ENCODE measurements at places on chromosomes 6 and 20.
A peak's percentile ranks its signal among the peaks of the same experiment; 100 is the strongest.

DNA sequence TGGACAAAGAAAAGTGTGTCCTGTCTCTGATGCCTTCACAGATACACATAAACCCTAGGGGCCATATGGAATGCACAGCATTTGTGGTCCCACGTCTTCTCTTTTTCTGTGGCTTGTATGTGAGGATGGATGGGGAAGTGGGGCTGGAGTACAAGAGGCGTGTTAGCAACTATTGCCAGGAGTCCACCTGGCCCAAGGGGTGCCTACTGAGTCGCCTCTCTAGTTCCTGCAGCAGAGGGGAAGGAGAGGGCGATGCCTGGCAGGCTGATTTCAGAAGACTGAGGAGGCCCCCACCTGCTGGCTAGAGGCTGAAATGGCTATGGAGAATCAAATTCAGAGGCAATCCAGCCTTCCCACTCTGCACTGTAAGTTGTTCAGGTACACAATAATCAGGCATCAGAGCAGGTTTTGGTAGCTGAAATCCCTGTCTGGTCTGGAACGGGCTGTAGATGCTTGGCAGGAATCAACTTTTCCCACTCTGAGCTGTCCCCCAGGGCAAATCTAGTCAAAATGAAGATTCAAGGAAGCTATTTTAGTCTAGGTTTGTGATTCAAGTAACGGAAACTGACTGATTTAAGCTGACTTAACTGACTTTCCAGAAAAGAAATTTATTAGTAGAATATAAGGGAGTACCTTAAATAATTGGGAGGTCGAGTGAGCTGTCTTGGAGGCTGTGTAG is 14.9 kb upstream of the PPARD start:
- DNase-seq: peak; percentile 72

- DNase-seq: peak; percentile 39
Observed at GRCh38 chr20:52783769-52784168, 188.4 kb upstream of the TSHZ2 start.

- DNase-seq: no peak
Observed at GRCh38 chr6:124131259-124131658, 327.6 kb downstream of the NKAIN2 start.

GRCh38 chr6:80142586-80142985 is 36.1 kb downstream of the BCKDHB start:
- DNase-seq: no peak

- DNase-seq: no peak
Observed at GRCh38 chr20:5261763-5262162, 55.0 kb downstream of the PROKR2 start.

DNA sequence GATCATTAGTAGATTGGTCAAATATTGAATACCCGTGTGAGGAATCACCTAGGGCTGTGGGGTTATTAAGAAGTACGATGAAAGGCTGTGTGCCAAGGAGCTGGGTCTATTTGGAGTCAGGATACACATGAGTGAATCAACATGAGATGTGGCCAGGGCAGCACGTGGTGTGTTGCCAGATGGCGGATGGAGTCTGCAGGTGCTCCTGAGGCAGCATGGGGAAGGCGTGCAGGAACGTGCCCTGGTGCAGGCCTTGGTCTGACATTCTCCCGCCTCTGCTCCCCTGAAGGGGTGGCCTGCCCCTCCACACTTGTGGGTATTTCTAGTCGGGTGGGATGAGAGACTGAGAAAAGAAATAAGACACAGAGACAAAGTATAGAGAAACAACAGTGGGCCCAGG is 39.0 kb upstream of the SLC22A1 start:
- DNase-seq: no peak

GRCh38 chr6:47118611-47119010 is 76.5 kb upstream of the ADGRF1 start:
- no peak for DNase-seq

DNA sequence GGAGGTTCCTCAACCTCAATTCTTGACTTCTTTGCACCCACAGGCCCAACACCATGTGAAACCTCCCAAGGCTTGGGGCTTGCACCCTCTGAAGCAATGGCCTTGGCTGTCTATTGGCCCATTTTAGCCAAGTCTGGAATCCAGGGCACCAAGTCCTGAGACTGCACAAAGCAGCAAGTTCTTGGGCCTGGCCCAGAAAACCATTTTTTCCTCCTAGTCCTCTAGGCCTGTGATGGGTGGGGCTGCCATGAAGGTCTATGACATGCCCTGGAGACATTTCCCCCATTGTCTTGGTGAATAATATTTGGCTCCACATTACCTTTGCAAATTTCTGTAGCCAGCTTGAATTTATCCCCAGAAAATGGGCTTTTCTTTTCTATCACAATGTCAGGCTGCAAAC is 849.6 kb upstream of the MANEA start:
- no peak for DNase-seq

GRCh38 chr6:44388887-44389286 is 1.4 kb downstream of the CDC5L start:
- DNase-seq: no peak

DNA sequence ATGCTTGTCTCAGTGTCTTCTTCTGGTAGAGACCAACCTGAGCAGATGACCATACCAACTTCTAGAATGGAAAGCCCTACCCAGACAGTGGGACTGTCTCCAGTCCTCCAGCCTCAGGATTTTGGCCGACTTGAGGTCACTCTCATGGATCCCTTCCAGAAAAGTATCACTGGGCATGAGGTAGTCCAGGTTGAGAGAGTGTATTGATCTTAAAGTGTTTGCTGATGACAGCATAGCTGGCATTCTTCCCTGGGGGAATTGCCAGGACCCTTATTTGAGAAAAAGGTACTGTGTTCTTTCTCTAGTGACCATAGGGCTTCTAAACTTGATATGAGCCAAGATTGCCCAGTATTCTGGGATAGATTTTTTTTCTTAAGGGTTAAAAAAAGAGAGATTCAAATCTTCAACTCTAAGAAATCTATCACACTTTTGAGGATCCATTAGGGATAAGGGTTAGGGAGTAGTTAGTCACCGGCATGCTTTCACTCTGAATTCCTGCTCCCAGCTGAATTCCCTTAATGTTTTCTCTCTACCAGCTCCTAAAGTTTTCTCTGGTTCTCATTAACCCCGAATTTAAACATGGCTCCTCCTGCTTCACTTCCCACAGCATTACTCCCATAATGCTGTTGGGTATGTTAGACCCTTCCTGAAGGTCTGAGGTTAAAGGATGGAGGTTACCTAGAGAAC is 73.6 kb upstream of the FLRT3 start:
- no peak for DNase-seq

DNA sequence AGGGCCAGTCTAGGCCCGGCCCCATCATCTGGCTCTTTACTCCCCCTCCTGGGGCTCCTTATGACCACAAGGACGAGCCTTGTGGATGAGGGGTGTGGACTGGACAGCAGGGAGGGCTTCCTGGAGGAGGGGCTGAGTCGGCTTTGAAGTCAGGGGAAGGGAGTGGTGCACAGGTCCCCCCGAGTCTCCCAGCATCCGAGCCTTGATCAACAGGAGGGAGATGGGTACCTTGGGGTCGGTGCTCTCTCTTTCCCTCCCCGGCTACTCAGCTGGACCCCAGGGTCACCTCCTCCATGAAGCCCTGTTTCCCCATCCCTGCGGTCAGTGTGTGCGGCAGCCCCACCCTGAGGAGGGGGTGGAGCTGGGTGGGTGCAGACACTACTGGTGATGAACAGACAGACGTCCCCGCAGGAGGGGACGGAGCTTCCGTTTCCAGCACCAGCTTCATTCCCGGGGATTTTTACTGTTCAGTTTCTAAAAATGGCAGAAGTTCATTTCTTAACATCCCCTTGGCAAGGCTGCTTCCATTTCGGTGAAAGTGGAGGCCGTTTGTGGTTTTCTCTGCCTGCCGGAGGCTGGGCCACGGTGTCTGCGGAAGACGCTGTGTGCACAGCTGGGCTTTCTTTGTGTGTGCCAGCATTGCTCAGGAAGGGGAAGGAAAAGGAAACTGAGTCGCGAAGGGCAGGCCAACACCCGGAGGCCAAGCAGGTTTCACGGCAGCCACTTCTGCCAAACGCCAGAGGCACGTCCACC is 19.6 kb downstream of the NTSR1 start:
- DNase-seq: no peak

- no peak for DNase-seq
Observed at GRCh38 chr6:161674930-161675682, 401.2 kb upstream of the AGPAT4 start.

GRCh38 chr20:63208346-63208909 is 7.5 kb downstream of the YTHDF1 start:
- no peak for DNase-seq

DNA sequence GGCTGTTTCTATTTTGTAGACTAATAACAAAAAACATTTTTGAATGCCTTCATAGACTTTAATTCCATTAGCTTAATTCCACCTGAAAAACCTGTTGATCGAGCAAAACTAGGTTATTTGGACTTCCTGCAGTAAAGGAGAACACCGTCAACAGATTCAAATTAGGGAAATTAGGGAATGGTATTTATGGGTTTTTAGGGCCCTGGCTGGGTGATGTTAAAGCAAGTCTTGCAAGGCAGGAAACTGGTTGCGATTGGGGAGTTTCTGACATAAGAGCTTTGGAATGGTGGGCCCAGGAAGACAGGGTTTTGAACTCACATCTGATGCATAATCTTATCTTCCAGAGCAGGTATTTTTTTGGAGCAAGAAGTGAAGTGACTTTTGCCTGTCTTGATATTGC is 40.1 kb upstream of the TFAP2C start:
- DNase-seq: no peak

DNA sequence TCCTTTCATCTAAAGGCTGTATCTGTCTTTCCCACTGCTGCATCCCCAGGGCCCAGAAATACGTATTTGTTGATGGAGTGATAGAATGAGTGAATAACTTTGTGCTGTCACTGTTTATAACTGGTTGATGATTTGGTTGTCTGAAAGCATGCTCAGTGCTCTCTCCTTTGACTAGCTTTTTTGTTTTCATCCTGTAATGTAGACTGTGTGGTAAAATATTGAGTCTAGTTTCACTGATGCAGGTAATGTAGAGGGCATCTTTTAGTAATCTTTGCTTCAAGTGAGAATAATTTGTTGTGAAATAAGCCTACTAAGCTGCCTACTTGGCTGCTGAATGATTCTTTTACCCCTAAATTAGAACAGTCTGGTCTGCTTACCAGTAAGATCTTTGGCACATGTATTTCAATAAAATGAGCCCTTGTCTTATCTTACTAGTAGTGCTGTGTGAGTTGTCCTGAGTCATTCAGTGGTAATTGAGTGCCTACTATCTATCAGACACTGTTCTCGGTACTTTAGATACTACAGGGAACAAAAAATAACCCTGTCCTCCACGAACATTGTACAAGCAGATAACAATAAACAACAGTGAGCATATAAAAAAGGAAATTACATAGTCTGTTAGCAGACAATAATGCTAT is 39.9 kb downstream of the MAPK14 start:
- DNase-seq: no peak

DNA sequence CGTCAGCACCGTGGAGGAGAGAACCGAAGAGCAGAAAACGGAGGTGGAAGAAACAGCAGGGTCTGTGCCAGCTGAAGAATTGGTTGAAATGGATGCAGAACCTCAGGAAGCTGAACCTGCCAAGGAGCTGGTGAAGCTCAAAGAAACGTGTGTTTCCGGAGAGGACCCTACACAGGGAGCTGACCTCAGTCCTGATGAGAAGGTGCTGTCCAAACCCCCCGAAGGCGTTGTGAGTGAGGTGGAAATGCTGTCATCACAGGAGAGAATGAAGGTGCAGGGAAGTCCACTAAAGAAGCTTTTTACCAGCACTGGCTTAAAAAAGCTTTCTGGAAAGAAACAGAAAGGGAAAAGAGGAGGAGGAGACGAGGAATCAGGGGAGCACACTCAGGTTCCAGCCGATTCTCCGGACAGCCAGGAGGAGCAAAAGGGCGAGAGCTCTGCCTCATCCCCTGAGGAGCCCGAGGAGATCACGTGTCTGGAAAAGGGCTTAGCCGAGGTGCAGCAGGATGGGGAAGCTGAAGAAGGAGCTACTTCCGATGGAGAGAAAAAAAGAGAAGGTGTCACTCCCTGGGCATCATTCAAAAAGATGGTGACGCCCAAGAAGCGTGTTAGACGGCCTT is 41.6 kb downstream of the ZBTB2 start:
- DNase-seq: no peak

DNA sequence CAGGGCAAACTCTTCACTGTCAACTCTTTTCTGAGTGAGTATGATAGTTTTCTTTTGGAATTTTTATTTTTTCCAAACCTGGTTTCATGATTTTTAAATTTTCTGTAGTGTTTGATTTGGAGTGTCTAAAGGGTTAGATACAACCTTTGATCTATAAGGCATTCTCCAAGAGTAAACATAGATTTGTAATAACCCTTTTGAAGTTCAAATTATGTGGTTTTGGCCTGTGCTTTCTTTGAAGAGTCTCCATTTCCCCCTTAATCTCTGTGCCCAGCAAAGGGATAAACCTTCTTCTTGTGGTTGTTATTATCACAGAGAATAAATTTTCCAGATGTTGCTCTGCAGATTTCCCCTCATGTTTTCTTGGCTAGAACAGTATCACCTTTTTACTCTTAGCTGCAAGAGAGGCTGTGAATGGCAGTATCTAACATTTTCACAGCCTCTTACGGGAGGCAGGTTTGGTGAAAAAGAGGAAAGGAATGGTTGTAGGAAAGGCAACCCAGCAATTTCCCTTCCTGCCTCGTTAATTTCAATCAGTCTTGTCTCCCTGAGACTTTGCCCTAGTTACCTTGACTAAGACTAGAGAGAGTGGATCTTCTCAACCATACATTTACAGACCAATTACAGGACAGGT is 83.3 kb upstream of the AKIRIN2 start:
- DNase-seq: no peak

DNA sequence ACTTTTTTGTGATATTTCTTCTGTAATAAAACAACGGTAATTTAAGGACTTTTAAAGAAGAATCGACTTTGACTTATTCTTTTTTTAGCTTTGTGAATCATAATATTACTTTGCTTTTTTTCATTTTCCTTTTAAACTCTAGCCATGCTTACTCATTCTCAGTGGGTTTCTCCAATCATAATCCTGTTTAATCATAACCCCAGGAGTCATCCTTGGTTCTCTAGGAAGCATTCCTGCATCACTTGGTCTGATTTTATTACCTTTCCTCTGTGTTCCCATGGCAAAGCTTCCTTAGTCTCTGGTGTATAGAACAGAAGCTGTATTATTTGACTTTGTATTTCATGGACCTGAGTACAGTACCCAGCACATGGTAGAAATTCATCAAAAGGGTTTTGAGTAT is 223.5 kb downstream of the CDKAL1 start:
- DNase-seq: no peak

DNA sequence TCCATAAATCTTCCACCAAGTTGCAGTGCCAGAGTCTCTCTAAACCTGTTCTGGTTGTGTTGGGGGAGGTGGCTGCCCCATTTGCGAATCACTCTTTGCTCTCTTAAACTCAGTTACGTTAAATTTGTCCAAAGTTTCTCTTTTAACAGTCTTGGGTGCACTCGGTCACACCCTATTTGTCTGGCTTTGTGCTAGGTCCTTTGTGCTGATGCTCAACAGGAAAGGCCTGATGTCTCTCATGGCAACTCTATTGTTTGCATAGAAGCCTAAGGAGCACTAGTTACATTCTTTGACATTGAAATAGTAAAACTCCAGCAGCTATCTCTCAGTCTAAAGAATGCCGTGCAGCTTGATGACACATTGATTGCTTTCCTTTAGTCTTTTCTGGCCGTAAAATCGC is 105.1 kb downstream of the TRMT11 start:
- peak; percentile 58 for DNase-seq
